ENCODE measurements at places on chromosomes 4 and X.

DNA sequence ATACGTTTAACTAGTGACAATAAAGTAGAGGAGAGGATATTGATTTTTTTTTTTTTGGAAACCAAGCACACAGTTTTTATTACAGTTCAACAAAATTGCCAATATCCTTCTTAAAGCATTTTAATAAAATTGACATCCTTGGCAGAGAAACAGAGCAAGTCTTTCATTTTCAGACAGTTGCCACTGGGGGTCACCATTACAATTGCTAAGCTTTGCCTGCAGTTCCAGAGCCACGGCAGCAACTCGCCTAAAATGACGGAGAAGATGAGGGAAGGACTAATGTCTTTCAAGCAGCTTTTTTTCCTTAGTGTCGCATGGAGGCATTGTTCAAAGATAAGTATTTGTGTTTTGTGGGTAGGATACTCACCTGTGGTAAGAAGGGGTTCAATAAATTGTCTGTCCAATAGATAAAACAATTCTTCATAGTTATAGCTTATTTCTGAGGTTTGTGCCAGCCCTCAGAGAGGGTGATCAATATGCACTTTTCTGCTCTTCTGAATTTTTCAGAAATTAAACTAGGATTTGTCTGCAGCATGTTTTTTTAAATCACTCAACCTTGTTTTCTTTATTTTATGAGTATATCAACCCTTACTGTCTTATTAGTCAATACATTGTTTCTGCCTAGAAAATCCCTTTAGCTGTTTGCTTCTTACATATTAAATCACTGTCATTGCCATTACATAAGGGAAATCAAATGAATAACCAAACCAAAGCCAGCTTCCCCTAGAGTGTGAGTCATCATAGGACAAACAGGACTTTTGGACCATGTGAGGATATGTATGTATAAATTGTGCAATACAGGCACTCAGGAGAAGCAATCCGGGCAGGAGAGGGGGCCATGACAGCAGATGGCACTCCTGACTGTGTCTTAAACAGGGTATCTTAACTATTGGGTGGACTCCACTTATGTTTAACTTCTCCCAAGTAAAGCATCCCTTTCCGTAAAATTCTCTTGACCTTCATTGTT, 508.1 kb upstream of the ARX start:
- no peak for DNase-seq

GRCh38 chrX:134171661-134172587, 65.1 kb upstream of the CCDC160 start:
- no peak for DNase-seq

GRCh38 chrX:48933757-48934156, 14.9 kb upstream of the PIM2 start:
- DNase-seq, result no peak

DNA sequence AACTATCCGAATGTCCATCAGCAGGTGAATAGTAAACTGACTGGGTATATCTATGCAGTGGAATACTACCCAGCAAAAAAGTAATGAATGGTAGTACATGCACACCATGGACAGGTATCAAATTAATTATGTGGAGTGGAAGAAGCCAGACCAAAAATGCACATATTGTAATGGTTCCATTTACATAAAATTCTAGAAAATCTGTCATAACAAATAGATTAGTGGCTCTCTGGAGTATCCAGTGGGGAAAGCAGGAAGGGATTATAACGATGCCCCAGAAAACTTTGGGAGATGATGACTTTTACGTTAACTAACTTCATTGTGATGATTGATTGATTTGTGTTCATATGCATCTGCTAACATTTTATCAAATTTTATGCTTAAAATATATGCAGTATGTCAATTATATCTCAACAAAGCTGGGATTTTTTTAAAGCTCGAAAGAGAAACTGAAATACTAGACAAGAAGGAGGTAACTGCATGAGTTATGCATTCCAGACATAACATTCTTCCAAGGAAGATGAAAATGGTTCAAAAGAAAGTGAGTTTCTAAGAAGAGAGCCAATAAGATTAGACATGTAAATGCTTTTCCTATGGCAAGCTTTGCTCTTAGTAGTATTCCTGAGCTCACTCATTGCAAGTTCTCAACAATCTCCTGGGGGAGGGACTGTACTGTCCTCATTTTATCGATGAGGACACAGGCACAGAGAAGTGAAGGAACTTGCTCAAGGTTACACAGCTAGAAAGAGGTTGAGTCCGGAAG, 58.6 kb upstream of the MSX1 start:
- DNase-seq, result peak; percentile 51

DNA sequence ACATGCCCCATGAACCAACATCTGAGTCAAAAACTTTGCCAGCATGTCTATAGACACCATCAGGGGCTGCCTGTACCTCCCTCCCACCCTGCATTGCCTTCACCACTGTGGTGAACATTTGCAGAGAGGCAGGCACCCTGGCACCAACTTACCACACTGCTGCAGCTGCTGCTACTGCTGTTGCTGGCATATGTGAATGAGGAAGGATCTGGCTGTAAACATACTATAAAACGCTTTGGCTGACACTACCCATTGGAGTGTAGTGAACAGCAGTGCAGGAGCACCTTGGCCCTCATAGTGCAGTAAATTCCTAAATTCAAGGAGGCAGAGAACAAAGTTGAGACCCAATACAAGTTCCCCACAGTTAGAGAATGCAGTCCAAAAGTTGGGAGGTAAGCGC, 90.6 kb upstream of the SPIN4 start:
- DNase-seq, result no peak

DNA sequence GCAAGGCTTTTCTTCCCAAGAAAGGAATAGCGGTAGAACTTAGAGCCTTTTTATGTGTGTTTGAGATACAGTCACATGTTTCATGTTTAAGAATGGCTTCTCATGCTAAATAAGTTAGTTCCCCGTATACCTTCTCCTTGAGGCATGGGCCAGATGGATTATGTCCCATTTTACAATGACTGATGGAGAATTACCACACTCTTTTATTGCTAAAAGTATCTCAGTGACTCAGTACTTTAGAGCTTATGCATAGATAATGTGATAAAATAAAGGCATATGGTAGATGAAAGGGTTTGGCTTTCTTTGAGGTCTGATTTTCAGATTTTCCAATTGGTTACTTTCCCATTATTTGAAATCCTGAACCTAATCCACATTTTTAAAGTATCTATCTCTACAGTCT, 121.8 kb upstream of the BMPR1B start:
- no peak for DNase-seq

- DNase-seq, result no peak
Observed at GRCh38 chr4:16916719-16917337, 18.4 kb upstream of the LDB2 start.

- DNase-seq, result no peak
Observed at GRCh38 chr4:18075823-18076433, 54.4 kb upstream of the LCORL start.

GRCh38 chrX:68048774-68049173, 384.5 kb downstream of the OPHN1 start:
- no peak for DNase-seq

- no peak for DNase-seq
Observed at GRCh38 chr4:26050671-26051070, 136.7 kb downstream of the SMIM20 start.

GRCh38 chr4:113919145-113919544, 60.3 kb downstream of the ARSJ start:
- no peak for DNase-seq

GRCh38 chr4:42954963-42955669, 62.6 kb downstream of the GRXCR1 start:
- DNase-seq, result no peak

GRCh38 chrX:150086371-150086770, 148.1 kb upstream of the EOLA2 start:
- DNase-seq, result no peak

DNA sequence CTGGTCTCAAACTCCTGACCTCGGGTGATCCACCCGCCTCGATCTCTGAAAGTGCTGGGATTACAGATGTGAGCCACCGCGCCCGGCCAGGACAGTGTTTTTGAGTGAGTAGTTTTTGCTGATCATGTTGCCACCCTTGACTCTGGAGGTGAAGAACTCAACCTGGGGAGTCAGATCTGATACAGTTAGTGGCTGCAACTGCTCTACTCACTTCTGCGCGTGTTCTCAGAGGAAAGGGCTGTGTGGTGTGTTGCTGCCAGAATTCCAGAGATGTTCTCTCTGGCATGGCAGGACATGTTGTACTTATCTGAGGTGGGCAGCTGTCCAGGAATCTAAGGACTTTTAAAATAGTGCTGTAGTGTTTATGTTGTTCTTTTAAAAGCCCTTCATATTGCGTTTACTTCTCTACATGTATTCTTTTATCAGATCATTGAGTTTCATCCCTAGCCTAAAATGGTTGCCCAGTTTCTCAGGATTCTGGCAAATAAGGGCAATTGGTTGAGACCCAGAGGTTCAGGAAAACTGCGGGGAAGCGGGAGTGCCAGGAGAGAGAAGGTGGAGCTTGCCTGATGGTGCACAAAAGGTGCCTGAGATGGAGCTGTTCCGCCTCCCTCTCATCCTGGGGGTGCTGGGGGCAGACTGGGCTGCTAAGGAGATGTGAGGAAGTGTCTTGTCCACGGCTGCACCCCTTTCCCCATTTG, 97.7 kb downstream of the ARHGAP10 start:
- peak; percentile 9 for DNase-seq

DNA sequence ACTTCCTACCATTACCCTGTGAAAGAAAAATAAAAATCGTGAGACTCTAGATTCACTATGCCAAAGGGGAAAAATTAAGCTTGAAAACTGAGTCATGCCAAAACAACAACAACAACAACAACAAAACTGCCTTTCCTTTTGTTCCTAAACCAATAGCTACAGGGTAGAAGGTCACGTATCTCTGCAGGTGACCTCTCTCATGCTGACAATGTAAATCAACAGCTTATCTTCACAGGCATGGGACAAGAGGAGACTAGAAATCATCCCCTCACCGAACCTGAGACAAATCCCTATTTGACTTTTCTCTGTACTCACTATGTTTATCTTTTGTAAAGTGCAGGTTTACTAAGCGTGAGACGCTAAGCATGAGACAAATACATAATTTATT, 20.5 kb upstream of the AADAT start:
- no peak for DNase-seq

DNA sequence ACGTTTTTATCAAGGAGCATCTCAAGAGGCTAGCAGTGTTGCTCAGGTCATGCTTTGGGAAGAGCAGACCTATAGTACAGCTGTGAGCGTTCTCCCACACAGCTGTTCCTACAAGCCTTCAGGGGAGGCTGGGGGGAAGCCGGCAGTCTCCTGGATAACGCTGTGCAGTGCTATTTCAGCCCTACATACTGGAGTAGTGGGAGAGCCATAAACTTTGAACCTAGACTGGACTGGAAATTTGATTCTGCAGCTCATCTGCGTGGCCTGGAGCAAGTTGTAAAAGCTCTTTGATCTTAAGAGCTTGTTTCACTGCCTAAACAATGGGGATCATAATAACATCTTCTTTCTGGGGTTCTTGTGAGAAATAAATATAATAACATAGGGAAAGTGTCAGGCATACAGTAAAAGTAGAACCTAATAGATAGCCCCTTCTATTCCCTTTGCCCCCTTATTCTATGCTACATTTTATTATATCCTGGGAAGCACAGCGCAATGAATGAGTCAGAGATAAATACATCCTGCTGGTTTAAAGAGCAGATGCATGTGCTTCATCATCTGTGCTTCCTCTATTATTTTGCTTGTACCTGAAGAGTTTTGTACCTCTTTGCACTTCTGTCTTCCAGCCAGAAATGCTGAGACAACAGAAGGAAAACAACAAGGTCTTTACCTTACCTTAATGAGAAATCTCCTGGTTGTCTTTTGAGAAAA, 14.7 kb upstream of the AMBN start:
- DNase-seq, result no peak

- no peak for DNase-seq
Observed at GRCh38 chr4:34261799-34262314, 1982.5 kb downstream of the ARAP2 start.

DNA sequence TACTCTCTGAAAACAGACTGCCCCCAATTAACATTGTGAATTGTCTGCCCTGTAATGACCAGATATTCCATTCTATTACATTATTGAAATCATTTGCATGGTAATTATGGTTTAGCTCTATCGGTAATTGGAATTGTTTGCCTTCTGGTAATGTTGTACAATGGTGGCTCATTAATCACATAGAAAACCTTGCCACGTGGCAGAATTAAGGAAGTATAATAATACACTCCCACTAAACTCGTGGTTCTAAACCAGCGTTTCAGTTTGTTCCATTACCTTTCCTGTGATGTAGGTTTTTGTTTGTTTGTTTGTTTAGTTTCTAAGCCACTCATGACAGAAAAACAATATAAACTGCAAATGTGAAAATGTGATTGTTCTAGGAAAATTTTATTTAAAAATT, 45.1 kb upstream of the TAPT1 start:
- DNase-seq, result no peak
